Midbrain (tissue), 1 donor: ENCODE measurements at places on chromosomes 2 and 18.
A peak's percentile ranks its signal among the peaks of the same experiment; 100 is the strongest.

DNA sequence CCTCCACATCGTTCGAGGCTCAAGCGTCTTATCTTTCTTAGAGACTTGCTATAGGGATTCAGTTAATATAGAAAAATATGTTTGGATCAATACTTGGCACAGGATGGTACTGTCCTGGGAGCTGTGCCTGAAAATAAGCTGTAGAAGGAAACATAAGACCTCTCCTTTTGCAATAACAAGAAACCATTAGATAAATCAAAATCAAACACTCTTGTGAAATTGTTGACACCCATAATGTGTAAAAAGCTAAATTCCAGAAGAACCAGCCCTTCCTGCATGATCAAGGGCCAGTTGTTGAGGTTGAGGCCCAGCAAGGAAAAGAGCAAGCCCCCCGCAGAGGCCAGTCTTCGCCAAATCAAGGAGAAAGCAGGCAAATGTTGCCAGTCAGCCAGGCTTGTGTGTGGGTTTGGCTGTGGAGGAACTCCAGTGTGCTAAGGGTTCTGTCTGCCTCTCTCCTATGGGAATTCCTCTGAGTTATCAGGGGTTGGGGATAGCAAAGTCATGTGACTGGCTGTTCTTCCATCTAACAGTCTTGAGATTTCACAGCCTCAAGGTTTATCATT, 185.7 kb downstream of the ACKR3 start:
- no peak for DNase-seq

GRCh38 chr2:137228566-137228965, 463.2 kb downstream of the THSD7B start:
- DNase-seq = no peak

- peak; percentile 17 for DNase-seq
These were observed 39.3 kb upstream of the SERPINB2 start for GRCh38 chr18:63848159-63848558.

DNA sequence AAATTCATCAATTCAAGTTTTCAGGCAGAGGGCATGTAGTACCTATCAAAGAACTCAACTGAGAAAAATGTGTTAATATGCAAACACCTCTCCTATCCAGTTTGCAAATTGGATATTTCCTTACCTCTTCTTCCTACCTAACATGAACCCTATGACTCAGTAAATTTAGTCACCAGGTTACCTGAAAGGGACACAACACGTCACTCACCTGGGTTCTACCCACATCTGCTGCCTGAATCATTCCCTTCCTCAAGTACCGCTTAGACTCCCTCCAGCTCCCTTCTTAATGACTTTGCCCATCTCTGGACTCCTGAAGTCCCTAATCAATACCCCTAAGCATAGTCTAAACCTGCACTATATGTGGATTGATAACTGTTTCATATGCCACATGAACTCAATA, 10.4 kb downstream of the ANKRD44 start:
- DNase-seq = no peak

DNA sequence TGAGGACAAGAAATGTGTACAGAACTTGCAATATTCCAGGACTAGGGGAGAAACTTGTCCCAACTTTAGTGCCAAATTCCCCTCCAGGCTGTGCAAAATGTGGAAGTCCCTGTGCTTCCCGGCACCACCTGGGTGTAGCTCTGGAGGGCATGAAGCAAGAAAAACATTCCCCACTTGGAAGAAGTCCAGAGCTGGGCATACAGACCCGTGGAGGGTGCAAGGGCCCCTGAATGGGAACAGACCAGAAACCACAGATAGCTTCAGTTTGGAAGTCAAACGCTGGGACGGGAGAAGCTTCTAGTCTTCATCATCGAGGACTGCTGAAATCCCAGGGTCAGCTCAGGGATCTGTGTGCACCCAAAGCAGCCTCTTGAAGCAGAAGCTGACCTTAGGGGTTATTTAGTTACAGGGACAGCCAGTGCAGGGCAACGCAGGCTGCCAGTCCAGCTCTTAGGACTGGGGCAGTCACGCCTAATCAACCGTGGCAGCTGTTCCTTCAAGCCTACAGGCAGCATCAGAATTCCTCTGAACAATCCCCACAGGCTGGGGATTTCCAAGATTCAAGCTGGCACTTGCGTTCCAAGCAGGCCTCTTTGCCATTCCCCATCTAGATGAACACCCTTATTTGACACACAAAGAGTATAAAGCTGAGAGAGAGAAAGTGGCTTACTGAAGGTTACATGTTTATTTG, 269.4 kb downstream of the LOXHD1 start:
- DNase-seq = no peak

DNA sequence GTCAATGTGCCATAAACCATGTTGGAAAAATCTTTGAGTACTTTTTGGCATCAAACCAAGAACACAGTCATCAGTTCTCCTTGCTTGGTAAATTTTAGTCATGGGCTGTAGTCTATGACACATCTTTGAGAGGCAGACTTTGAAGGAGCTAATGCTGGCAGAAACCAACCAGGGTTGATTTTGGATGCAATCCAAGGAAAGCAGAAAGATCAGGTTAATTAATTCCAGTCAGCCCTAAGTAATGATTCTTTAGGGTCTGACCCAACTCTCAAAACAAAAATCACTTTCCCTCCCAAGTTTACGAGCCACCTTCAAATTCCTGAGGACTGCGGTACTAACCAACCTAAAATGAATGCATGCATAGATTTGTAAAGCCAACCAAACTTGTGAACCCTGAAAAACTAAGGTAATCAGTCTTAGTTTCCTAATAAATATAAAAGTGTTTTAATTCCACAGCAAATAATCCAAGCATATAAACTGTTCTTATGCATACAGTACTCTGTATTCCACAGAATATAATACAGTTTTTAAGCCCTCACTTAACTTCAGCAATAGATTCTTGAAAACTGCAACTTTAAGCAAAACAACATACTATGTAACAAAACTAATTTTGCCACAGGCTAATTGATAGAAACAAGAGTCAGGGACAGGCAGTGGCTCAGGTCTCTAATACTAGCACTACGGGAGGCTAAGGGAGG, 22.0 kb downstream of the AP1S3 start:
- no peak for DNase-seq

GRCh38 chr18:41842886-41843285, 112.1 kb upstream of the PIK3C3 start:
- DNase-seq = no peak

DNA sequence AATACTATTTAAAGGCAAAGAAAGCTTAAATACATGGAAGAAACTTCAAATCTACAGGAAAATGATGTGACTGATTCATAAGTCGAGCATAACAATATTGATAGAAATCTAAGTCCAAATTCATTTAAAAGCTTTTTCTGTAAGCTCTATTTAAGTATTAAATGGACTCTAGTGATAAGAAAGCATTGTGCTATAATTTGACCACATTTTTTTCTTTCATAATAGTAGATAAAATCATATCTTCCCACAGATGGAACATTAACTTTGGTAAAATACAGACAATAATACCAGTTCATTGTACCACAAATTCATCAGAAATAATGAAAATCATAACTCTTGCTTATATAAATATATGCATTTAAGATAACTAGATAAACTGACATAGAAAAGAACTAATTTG, 366.5 kb downstream of the GALNT13 start:
- no peak for DNase-seq

GRCh38 chr2:108199726-108200125, 40.0 kb upstream of the SULT1C3 start:
- DNase-seq = no peak

- DNase-seq = peak; percentile 31
These were observed 234.6 kb downstream of the EIPR1 start for GRCh38 chr2:3142961-3143571.

DNA sequence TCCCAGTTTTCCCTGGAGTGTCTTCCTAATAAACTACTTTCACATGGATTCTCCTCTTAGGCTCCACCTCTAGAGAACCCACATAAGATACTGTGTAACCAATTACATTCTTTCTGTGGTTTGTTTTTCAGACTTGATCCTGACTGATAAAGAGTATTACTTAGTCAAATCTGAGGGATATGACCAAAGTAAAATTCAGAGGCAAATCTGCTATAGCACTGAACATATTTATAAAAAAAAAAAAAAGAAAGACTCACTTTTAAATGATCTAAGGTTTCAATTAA, 13.9 kb downstream of the CKAP2L start:
- no peak for DNase-seq

DNA sequence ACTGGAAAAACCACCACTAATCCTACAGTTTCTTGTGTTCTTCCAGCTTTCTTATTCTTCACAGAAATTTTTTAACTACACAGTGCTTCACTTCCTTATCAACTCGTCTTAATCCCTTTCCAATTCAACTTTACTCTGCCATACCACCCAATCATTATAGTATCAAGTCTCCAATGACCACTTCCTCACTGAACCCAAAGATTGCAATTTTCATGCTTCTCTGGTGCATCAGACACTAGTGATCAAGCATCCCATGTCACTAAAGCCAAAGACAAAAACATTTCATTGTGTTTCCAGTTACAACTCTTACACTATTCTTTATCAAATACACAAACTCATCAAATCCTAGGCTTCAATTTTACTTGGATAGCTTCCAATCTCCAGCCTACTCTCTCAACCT, 9.5 kb downstream of the CHAC2 start:
- no peak for DNase-seq

- DNase-seq = no peak
These were observed 11.9 kb upstream of the AGFG1 start for GRCh38 chr2:227460070-227460485.

DNA sequence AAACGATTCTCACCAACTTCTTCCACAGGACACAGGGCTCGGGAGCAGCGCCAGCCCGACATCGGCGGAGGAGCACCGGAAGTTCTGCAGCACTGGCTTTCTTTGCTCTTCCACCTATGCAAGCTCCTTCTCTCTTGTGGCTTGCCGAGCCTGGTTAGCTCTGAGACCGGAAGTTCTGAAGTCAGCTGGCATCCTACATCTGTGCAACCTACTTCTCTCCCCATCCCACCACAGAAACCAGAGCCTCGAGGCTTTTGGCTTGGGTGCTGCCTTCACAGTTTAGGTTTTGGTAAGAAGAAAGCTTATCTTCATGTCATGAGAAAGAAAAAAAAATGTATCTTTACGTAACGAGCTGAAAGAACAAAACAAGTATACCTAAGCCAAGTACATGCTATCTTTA, 111.7 kb downstream of the ANKRD44 start:
- peak; percentile 39 for DNase-seq

- no peak for DNase-seq
These were observed 6.9 kb upstream of the RALB start for GRCh38 chr2:120245520-120246332.

DNA sequence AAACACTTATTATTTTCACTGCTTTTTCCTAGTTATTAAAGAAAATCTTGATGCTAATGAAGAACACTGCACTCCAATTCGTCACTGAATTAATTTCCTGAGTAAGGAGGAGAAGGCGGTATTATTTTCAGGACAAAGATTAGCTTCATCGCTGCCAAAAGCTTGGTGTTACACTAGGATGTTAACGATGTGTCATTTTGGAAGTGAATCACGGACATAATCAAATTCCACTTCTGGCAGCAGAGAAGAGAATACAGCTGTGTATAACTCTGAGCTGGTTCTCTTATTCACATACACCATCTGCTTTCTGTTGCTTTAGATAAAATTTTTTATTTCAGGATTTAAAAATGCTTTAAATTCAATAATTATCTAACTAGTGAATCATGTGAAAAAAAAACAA, 74.1 kb downstream of the SCG2 start:
- DNase-seq = no peak

GRCh38 chr18:59605633-59606192, 91.5 kb downstream of the CCBE1 start:
- DNase-seq = no peak

DNA sequence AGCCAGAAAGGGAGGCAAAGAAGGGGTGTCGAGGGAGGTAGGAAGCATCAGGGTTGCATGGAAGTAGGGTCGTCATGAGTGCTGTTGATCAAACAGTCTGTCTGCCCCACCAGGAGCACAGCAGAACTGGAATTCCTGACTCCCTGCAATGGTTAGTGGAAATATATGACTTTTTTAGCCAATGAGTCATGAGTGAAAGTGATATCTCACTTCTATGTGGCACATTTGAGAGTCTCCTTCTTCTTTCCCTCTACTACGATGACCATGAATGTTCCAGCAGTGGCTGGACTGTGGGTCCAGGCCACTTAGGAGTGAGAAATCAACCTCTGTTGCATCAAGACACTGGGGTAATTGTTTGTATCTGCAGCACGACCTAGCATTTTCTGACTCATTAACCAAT, 199.5 kb downstream of the TTC32 start:
- no peak for DNase-seq

GRCh38 chr2:18319987-18320386, 240.5 kb downstream of the RDH14 start:
- DNase-seq = no peak

DNA sequence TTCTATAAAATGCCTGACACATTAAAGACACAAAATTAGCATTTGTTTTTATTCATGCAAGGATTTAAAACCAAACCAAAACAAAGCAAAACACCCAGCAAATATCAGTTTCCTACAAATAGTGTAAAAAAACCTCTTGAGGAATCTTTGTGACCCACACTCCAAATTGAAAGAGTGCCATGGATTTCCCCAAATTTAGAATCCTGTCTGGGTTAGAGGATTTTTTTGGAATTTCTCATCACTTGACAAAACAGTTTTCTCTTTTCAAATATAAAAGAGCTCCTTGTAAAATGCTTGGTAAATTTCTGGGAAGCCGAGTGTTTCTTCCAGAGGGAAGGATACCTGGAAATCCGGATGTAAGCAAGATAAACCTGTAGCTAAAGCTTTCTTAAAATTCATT, 1.7 kb upstream of the FN1 start:
- no peak for DNase-seq

DNA sequence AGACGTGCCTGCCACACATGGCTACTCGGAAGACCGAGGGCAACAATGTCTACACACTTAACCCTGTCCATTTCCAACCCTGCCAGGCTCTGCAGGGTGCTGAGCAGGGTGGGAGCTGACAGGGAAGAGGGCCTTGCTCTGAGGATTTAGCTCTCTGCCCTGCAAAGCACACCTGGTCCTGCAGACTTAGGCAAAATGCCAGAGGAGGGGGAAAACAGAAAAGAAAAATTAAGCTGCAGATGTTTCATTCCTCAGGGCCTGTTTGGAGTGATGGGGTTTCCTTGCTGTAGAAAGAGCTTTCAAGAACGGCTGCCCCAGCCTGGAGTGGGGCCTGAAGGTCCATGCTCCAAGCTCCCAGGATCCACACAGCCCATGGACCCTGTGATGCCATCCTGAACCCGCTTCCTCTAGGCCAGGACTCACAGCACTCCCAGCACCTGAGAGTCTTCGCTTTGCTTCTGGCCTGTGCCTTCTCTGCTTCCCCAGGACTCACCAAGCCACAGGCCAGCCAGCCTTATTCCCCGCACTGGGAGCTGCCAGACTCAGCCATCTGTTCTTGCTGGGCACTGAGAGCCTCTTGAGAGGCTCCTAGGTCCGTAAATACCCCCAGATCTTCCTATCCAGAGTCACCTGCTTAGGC, 9.1 kb upstream of the TEX51 start:
- no peak for DNase-seq

- DNase-seq = no peak
These were observed 295.7 kb upstream of the TRIB2 start for GRCh38 chr2:12421046-12421445.

GRCh38 chr2:65389476-65389875, 42.9 kb downstream of the SPRED2 start:
- DNase-seq = no peak
